ENCODE measurements at places on chromosomes 5 and 9. TPM values are rescaled to one million over a fixed set of nuclear protein-coding genes. Genes with fewer than 3 reads are reported as not detected.
A peak's percentile ranks its signal among the peaks of the same experiment; 100 is the strongest.

The INSYN2B gene
- 0.28 TPM for total RNA-seq

The S100Z gene
- total RNA-seq: 1.2 TPM

The PLAC8L1 gene
- total RNA-seq: not detected

The PKD2L2 gene
- not detected for total RNA-seq

The EGFLAM gene
- total RNA-seq: 5.1 TPM

The CA9 gene
- 0.85 TPM for total RNA-seq

The PCDHGA3 gene
- 4.0 TPM for total RNA-seq

The GRPEL2 gene
- 16.9 TPM for total RNA-seq

- no peak for DNase-seq
Observed at GRCh38 chr5:74673011-74673790, 11.8 kb upstream of the HEXB start.

DNA sequence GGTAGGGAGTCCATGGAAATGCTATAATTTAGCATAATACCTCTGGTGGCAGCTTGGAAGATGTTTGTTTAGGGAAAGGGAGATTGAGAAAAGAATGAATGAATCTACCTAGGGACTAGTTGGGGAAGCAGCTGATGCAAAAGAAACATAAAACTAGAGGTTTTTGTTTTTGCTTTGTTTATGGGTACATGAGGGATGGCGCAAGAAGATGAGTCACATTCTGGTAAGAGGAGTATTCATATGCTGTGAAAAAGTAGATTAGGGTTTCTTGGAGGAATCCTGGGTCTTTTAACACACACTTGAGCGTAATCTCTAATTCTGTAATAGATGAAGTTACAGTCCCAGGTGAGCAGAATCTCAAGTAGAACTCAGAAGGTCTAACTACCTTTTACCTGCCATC, 17.1 kb downstream of the C9orf43 start:
- no peak for DNase-seq

DNA sequence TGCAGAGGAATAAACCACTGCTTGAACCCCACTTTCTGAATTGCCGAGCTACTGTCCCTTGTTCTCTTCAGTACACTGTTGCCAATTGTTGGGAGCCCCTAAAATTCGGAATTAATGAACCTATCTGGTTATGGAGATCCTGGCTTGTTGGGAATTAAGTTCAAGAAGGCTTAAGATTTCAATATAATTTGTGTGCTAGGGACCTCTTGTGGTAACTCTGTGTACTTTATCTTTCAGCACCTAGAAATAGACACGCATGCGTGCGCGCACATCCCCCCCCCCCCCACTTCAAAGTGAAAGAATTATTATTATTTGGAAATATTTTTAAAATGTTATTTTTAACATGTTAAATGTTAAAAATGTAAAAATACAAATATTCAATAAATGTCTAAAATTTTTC, 53.3 kb upstream of the FAM169A start:
- no peak for DNase-seq

- no peak for DNase-seq
Observed at GRCh38 chr5:2492476-2492875, 259.0 kb downstream of the IRX2 start.

- DNase-seq: no peak
Observed at GRCh38 chr5:171945476-171945875, 61.0 kb downstream of the FBXW11 start.

DNA sequence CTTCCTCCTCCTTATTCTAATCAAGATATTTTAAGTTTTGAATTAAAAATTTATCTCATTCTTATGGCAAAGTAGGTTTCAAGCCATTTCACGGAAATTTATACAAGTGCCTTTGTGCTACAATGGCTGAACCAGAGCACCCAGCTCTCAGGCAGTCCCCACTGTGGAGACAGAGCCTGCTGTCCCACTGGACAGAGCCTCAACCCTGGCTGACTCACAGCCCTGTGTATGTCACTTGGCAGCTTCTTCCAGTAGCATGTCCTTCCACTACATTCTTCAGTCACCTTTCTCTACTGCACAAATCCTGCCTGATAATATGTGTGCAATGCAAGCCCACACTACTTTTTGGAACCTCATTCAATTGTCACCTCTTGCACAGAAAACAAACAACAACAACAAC, 253.1 kb downstream of the PDE4D start:
- no peak for DNase-seq

DNA sequence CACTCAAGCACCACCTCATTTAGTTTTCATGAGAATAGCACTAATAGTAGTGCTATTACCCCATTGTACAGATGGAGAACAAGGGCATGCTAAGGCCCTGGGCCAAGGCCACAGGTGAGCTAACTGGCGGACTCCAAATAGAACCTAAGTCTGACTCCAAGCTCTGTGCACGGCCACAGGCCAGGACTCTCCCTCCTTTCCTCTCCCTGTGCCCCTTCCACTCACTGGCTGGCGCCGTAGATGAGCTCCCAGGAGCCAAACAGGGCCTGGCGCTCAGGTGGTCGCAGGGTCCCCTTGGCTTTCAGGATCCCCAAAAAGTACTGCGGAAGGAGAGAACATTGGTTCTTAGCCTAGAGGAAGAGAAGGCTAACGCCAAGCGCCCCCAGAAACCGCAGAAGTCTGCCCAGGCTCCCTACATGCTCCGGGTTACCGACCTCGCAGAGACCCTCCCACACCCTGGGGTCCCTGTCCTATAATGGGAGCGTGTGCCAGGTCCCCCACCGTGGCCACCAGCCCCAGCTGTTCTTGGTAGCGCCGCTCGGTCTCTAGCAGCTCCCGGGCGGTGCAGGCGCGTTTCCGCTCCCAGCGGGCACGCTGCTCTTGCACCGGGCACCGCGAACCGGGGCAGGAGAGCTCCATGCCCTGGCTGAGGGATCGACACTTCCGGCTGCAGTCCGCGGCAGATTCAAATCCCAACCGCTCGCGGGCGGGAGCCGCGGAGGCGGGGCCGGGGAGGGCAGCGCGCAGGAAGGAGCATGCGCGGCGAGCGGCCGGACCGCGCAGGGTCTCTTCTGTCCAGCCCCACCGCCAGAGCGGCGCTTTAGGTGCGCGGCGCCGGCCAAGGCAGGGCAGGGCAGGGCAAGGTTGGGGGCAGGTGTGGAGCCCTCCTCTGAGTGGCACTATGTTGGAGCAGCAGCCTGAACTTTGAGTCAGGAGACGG, at the start of gene ARHGEF39:
Gene ARHGEF39 (minus strand): TSS at position 665 of the 940 bp plus-strand sequence. CDS start 26 bp downstream, at position 639.
- peak; percentile 89 for DNase-seq

DNA sequence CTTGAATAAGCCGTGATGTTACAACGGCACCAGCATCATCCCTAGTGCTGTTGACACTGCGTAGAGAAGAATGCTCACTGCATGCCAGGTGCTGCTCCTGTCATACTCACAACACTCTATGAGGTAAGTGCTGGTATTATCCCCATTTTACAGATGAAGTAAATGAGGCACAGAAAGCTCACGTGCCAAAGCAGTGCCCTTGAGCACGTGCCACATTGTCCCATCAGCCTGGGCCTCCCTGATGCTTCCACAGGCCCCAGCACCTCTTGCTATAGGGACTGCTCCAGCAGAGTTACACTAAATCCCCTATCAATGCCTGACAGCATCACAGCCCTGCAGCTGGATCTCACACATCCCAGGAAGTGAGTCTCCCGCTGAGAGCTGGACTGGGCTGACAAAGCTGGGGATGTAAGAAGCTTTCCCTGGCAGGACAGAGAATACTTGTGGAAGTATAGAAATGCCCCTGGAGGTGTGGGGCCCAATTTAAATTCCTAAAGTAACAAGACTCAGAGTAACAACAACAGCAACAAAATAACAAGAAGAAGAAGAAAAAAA, 216.1 kb downstream of the FSTL4 start:
- DNase-seq: no peak

DNA sequence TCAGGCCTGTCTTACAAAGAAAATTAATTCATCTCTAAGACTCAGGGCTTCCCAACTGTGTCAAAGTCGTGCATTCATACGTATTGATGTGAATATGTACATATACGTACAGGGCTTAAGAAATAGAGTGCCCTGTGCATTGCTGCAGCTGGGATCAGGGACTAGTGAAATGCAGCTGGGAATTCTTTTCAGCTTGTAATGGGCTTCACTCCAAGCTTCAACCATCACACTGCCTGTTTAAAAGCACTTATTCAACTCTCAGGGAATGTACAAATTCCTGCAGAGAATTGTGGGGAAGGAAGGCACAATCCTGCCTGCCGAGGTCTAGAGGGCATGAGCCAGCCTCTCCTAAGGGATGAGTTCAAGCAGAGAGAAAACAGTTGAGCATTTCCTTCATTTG, 59.6 kb upstream of the MAN2A1 start:
- DNase-seq: no peak

DNA sequence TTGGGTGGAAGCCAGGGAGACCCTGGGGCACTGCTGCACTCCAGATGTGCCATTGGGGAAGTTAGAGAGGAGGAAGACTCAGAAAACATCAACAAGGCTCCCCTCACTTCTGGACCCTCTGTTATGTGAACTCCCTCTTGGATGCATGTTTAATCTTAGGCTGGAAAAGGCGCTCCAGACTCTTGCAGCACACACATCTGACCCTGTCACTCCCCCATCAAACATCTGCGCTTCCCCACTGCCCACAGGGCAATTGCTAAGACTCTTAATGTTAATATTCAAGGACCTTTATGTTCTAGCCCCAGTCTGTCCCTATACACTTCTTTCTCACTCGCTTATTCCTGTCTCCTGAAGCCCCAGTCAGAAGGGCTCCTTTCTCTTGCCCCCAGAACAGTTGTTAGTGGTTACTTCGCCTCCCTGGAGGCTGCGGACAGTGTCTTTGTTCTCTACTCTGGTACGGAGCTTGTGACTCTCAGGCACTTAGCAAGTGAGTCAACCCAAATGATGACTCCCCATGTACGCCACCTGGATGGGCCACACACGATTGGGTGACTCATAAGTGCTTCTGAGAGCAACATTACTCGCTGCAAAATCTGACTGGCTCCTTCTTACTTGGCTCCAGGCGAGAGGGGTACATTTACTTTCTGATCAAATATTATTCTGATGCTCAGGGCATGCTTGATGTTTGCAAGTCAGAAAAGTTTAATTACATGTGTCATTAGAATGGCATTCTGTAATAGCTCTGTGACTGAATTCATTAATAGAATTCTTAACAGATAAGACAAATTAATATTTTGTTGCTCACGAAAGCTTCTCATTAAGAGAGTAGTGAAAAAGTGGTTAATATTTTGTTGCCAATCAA, 193.6 kb downstream of the HSPA4 start:
- no peak for DNase-seq

DNA sequence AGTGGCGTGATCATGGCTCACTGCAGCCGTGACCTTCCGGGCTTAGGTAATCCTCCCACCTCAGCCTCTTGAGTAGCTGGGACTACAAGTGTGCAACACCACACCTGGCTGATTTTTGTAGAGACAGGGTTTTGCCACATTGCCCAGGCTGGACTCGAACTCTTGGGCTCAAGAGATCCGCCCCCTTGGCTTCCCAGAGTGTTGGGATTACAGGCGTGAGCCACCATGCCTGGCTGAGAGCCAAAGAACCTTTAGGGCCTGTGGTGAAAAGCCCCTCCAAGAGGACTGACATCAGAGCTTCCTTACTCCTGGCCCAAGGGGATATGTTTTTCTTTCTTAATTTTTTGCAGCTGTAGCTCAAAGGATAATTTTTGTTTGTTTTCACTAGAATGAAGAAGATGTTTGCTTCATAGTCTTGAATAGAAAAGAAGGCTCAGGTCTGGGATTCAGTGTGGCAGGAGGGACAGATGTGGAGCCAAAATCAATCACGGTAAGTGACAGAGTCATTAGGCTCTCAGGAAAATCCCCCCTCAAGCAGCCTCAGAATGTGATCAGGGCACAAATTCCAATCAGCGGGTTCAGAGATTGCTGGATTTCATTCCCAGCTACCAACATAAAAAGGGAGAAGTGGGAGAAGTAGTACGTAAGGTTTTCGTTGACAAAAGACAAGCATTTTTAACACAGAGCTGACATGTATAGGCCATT, 77.1 kb downstream of the GOLPH3 start:
- no peak for DNase-seq

DNA sequence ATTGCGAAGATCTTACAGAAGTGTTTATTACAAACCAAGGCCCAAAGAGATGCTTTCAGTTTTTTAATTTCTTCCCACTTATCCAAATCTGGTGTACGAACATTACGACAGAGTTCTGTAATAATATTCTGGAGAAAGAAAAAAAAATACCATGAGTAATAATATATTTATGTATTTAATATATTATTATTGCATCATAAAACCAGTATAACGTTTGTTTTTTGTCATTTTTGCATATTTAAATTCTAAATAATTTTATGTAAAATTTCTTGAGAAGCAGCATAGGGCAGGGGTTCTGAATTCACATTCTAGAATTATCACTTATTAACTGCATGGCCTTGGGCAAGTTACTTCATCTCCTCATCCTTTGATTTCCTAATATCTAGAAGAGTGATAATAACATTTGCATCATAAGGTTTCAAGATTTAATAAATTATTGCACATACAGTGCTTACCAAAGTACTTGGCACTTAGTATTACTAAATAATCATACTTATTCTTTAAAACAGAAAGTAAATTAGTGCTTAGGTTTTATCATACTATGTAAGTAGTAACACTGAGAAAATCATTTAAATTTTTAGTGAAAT, 107.7 kb downstream of the OSMR start:
- no peak for DNase-seq
